SK-N-MC (cell line): ENCODE measurements at places on chromosomes 4 and X.

GRCh38 chrX:102978594-102978993, 41.5 kb downstream of the RAB40AL start:
- no peak for DNase-seq

DNA sequence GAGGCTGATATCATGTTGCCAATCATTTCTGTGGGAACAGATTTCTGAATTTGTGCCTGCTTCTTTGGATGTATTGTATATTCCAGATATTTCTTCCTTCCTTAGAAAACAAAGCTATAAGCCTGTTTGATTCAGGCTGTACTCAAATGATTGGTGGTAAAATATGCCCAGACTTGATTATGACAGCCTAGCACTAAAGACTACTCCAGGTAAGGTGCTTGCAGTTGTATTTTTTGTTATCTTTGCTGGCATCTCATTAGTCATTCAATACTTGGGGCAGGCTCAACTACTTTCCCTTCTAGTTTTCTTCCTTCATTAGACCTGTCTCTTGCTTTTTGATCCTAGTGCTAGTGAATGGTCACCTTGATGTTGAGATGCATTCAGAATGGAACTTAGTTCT, 90.6 kb downstream of the ZNF518B start:
- DNase-seq, result no peak

- no peak for DNase-seq
Observed at GRCh38 chr4:151532001-151532708, 123.2 kb downstream of the FHIP1A start.

DNA sequence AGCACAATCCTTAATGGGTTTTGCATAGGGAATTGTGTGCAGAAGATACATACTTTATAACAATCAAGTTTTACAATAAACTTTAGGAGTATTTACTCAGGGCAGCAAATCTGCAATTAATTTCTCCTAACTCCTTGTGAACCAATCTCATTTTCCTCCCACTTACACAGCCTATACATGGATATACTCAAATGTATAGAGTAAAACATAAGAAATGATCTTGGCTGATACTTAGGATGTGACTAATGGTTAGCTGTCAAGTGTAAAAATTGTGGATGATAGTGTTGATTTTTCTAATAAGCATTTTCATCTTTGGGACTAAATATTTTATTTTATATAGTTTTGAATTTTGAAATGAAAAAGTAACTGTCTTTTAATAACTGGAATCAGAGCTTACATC, 759.6 kb downstream of the GRID2 start:
- DNase-seq, result no peak

GRCh38 chrX:126575911-126576310, 23.3 kb upstream of the DCAF12L1 start:
- DNase-seq, result no peak

- no peak for DNase-seq
Observed at GRCh38 chr4:2042204-2042946, 16.8 kb upstream of the NAT8L start.

GRCh38 chrX:15292861-15293260, 22.6 kb downstream of the ASB11 start:
- no peak for DNase-seq

DNA sequence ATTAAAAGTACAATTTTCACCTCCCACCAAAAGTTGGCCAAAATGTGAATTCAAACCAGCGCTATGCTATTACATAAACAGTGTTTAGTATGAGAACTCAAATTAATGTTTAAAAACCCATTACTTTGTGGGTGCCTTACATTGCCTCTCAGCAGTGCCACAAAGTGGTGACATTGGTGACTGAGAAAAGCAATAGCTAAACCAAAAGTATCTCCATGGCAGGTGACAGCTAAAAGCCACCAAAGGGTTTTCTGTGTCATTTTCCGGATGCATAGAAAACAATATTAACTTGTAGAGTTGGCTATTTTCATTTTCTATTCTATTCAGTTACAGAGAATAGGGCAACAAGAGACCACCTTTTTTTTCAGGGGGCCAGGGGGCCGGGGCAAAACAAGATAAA, 261.2 kb downstream of the MAPK10 start:
- no peak for DNase-seq

DNA sequence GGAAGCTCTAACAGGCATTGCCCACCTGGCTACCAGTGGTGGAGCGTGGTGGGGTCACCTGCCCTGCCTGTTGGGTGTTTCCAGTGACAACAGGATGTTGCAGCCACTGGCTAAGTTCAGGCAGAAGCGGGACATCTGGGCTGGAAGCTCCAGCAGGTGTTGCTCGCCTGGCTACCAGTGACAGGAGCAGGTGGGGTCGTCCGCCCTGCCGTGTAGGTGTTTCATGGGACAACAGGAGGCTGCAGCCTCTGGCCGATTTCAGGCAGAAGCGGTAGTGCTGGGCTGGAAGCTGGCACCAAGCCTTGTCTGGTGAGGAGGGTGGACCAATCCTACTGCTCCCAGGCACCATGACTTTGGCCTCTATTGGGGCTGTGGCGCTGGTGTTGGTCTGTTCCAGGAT, 39.4 kb downstream of the RIPPLY1 start:
- no peak for DNase-seq

DNA sequence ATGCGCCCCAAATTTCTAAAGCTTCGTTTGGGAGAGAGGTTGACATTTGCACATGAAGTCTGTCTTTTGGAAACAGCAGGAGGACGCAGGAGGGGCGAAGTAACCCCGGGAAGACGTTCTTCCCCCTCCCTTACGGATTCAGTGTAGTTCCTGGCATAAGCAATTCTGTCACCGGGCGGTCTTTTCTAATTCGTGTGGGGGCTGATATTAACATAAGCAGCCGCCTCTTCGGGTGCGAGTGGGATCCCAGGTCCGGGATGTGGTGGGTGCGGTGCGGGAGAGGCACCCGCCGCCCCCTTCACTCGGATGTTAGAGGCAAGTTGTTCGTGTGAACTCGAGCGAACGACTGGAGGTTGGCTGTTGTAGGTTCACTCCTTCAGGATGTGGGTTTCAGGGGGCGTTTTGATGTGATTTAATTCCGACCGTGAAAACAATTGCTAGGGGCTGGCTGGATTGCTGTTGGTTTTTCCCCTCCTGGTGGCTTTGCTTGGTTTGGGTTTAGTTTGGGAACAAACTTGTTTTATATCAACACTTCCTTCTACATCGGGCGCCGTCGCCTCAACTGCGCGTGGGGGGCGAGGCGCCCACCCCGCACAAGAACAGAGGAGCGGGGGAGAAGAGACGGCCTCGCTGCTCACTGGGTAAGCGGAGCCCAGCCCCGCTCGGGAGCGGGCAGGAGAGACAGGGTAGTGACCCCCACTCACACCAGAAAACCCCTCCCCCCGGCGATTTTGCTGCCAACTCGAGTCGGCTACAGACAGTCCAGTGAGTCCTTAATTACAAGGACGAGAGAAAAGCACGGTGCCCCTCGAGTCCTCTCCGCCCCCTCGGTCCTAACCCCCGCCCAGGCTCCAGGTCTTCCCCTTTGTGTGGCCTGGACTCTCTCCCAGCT, 2.9 kb upstream of the LEF1 start:
- no peak for DNase-seq

DNA sequence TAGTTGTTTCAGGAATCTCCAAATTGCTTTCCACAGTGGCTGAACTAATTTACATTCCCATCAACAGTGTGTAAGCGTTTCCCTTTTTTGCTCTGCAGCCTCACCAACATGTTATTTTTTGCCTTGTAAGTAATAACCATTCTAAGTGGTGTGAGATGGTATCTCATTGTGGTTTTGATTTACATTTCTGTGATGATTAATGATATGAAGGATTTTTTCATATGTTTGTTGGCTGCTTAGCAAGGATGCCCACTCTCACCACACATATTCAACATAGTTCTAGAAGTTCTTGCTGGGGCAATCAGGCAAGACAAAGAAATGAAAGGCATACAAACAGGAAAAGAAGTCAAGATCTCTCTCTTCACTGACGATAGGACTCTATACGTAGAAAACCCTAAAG, 472.4 kb downstream of the ZNF674 start:
- no peak for DNase-seq

- peak; percentile 35 for DNase-seq
Observed at GRCh38 chr4:78953769-78954666, 14.8 kb upstream of the PAQR3 start.

GRCh38 chr4:52856801-52857200, 5.3 kb upstream of the RASL11B start:
- no peak for DNase-seq

- DNase-seq, result no peak
Observed at GRCh38 chr4:89617317-89617716, 219.6 kb downstream of the SNCA start.

- DNase-seq, result no peak
Observed at GRCh38 chr4:2253160-2254084, 8.5 kb downstream of the MXD4 start.

DNA sequence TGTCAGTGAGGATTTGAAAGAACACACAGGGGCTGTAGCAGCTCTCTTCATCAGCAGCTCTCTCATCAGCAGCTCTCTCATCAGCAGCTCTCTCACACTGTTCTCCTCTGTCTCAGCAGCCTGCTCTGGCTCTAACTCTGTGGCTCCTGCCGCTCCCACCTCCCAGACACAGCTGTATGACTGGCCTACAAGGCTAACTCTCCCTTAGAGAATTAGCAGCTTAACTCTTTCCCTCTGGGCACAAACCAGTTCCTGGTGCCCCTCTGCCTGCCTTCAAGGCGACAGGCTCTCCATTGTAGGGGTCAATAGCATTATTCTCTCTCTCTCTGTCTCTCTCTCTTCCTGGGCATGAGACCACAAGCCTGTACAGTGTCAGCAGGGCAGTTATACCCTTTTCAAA, 385.6 kb upstream of the PCDH10 start:
- no peak for DNase-seq

DNA sequence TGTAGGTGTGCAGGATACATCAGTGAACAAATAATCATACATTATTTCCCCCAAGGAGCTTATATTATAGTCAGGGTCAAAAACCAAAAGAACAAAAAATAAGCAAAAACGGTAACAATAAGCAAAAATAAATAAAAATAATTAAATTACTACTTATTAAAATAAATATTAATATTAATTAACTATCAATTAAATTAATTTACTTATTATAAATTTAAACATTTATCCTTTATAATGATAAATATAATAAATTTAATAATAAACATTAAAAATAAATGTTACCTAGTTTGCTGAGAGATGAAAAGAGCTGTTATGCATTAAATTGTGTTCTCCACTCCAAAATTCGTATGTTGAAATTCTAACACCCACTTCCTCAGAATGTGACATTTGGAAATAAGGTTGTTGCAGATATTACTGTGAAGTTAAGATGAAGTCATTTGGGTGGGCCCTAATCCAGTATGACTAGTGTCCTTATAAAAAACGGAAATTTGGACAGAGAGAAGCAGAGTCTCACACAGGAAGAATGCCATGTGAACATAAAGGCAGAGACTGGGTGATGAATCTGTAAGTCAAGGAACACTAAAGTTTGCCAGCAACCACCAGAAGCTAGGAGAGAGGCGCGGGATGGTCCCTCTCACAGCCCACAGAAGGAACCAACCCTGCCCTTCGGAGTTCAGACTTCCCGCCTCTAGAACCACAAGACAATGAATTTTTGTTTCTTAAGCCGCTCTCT, 67.2 kb upstream of the IBSP start:
- DNase-seq, result no peak

DNA sequence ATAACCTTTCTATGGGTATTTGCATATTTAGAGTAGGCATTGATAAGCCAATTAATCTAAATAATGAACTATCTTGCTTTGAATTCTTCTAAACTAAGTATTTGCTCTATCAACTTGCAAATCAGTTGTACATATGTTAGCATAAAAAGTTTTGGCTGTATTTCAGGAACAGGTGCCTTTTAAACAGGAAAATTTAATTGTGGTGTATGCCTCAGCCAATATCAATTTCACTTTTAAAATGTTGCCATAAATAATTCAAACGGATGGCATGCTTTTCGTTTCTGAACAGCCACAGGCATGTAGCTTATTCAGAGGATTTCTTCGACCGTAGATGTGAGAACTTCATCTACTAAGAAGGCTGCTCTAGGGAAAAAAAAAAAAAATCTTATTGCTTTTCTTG, 99.9 kb downstream of the DCLK2 start:
- DNase-seq, result no peak

DNA sequence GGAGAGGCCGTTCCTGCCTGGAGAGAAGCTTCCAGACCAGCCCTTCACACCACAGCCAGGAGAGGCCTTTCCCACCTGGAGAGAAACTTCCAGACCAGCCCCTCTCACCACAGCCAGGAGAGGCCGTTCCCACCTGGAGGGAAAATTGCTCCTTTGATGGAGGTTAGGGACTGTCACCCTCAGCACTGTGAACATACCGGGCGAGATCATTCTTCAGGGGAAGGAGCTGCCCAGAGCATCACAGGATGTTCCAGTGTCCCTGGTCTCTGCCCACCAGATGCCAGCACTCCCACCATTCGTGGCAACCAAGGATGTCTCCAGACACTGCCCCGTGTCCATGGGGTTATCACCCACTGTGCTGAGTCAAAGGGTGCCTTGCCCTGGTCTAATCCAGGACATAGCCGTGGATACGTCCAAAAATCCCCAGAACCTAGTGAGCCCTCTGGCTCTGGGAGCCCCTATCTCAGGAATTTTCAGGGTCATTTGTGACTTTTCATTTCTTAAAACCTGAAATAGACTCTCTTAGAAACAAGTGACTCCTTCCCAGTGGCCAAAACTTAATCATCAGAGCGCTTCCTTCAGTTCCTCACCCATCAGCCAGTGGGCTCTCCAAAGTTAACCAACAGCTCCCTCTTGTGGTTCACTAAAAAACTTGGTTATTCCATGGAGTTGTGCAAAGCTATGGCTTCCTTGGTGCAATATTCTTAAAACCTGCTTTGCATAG, 80.2 kb downstream of the CRMP1 start:
- peak; percentile 32 for DNase-seq

GRCh38 chr4:159272273-159273140, 169.6 kb downstream of the RAPGEF2 start:
- no peak for DNase-seq

DNA sequence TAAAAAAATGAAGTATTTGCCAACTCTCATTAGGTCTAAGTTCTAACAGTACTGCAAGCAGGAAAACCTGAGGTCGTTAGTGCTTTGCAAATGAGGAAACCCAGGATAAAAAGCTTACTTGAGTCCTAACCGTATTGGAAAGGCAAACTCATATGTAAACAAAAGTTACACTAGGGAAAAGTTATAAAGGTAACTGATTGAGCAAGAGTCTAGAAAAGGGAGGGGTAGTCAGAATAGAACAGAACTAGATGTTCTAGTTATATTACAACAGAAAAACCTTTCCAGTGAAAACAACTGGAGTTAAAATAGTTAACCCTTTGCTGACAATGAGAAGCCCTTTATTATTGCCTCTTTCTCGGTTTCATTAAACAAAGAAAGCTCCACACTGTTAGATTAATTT, 66.4 kb upstream of the MAOA start:
- no peak for DNase-seq

- DNase-seq, result no peak
Observed at GRCh38 chr4:133403913-133404312, 254.8 kb downstream of the PCDH10 start.

GRCh38 chrX:23732704-23733103, 10.4 kb downstream of the ACOT9 start:
- DNase-seq, result no peak

GRCh38 chr4:51942108-51942832, 77.9 kb downstream of the LRRC66 start:
- DNase-seq, result no peak
